Foreskin keratinocyte (primary cell): ENCODE measurements at places on chromosomes 6 and 20. TPM values are rescaled to one million over a fixed set of nuclear protein-coding genes. Genes with fewer than 3 reads are reported as not detected.
A peak's percentile ranks its signal among the peaks of the same experiment; 100 is the strongest.

Gene RPP40
- 12.6 and 12.9 TPM in 2 replicates for total RNA-seq

GRCh38 chr20:61789329-61789728 is 276.4 kb downstream of the TAF4 start:
- peak; percentile 88 for DNase-seq

GRCh38 chr6:50380406-50381098 is 330.8 kb upstream of the DEFB112 start:
- DNase-seq = no peak

DNA sequence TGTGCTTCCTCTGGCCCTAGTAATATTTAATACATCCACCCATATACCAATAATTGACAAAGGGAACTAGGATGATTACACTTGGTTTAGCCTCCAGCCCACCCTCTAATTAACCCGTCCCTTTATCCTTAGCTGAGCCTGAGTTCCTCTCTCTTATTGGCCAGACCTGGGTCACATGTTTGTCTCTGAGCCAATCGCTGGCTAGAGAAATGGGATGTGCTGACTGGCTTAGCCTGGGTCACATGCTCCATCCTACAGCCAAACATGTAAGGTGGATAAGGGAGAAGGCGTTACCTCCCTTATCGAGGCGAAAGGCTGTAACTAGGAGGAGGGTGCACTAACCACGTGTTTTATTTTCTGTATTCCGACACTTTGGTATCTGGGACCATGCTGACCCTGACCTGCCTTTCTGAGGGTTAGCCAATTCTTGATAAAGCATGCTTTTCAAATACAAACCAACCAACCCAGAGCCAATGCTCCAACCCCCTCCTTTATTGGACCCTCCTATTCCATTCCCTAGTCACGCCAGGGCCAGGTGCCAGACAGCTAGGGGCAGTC is 262.7 kb downstream of the PREX1 start:
- DNase-seq = no peak

- DNase-seq = no peak
These were observed at the start of gene SLC23A2 for GRCh38 chr20:5001174-5002076. TSS of gene SLC23A2 (minus strand) at chr20:5001510. CDS start at chr20:4932562, 68,948 bp downstream.

- DNase-seq = no peak
These were observed 89.2 kb downstream of the RAMACL start for GRCh38 chr6:166497087-166497899.

DNA sequence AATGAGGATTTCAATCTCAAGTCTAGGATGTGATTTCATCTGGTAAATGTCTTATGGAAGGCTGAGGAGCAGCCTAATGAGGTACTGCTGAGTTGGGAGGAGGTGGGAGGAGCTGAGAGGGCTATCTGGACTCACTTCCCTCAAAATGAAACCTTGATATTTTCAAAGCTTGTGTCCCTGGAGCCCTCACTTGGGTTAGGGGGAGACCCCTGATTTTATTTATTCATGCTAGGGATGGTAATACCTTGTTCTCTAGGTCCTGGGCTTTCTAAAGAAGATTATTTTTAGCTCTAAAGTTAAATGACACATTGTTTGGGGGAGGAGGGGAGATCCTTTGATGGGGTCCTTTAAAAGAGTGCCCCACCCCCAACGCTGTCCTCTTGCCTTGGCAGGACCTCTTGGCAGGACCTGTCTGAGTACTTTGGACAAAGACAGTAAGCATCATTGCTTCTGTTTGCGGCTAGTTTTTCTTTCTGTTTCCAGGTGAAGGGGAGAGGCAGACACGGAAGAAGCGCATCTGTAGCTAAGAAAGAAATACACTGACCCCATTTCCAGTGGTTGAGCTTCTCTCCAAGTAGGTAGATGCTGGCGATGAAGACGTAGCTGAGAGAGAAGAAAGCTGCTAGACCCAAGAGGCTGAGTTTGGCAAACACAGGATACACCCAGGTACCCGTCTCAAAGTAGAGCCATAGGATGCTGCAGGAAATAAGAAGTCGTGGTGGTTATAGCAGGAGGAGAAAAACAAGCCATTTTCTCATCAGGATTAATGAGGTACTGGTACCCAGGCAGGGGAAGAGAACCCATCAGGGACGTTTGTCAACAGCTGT is 55.6 kb downstream of the ADTRP start:
- no peak for DNase-seq

DNA sequence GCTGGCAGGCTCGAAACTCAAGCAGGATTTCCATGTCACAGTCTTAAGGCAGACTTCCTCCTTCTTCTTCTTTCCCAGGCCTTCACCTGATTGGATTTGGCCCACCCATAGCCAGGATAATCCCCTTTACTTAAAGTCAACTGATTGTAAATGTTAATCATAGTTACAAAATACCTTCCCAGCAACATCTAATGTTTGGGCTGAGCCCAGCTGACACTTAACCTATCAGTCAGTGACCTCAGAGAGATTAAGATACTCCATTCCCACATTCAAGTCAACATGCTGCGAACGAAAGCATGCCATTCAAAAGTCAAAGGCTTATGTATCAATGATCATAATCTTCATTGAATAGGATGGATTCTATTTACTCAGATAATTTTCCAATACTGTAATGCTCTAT is 16.0 kb downstream of the MAP7 start:
- DNase-seq = no peak

DNA sequence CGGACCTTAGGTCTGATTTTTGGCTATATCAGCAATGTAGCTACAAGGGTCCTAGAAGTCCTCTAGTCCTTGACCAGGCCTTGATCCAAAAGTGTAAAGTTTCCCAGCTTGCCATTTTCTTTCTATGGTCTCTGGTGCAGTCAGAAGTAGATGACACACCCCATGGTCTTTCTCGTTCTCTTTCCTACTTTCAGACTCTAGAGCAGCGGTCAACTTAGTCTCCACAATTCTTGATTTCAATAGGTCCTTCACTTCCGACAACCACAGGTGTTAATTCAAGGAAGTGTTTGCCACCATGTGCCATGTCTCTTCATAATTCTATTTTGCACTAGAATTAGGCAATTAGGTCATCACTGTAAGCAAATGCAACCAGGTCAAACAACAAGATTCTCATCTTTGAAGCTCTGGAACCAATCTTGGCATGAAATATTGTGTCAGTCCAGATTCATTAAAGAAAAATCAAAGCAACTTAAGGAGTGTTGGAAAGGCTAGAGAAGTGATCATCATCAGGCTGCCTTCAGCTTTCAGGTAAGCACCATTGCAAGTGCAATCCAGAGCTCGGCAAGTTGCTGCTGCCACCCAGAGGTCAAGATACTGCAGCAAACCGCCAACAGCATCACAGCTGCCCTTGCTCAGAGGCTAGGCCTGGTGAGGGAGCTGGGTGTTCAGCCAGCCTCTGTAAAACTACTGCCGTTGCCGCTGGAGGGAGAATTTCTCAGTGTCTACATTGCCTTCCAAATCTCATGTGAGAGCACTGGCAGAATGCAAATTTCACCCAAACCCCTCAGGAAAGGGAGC is 5.6 kb upstream of the SYNE1 start:
- peak; percentile 48 for DNase-seq

GRCh38 chr20:63055575-63056235 is 48.9 kb upstream of the BHLHE23 start:
- DNase-seq = no peak

GRCh38 chr6:105608711-105609374 is 206.0 kb upstream of the PREP start:
- DNase-seq = no peak
